ENCODE measurements at places on chromosomes 2 and 18.
A peak's percentile ranks its signal among the peaks of the same experiment; 100 is the strongest.

DNA sequence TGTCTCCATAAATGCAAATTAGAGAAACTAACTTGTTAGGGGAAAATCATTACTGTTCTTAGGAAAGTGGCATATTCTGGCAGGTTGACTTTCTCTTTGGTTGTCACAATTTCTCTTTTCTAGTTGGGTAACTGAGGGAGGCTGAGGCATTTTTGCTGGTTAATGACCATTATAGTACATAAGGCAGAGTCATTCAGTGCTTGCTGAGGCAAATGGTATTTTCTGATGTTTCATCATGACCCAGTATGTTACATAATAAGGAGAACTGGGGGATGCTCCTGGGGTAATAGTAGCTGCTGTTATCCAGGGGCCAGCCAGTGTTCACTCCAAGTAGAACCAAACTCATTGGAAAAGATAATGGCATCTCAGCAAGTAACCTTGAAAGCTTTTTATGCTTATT lies 62.3 kb downstream of the ITGA6 start:
- DNase-seq = no peak

- no peak for DNase-seq
Observed at GRCh38 chr2:235859651-235860050, 308.5 kb downstream of the GBX2 start.

GRCh38 chr2:224545884-224546644 lies 39.1 kb downstream of the CUL3 start:
- no peak for DNase-seq

- DNase-seq = no peak
Observed at GRCh38 chr2:11014026-11014425, 102.3 kb downstream of the KCNF1 start.

- DNase-seq = peak; percentile 12
Observed at GRCh38 chr18:22223254-22223964, 54.0 kb downstream of the GATA6 start.
